Uterus (tissue), 4 donors: ENCODE measurements at places on chromosomes 3 and 15. TPM values are rescaled to one million over a fixed set of nuclear protein-coding genes. Genes with fewer than 3 reads are reported as not detected.
A peak's percentile ranks its signal among the peaks of the same experiment; 100 is the strongest.

ULK3 gene
- 34.5 TPM for total RNA-seq

TMEM108 gene
- not detected for total RNA-seq

MINAR1 gene
- total RNA-seq, result 0.43 TPM

CD276 gene
- total RNA-seq, result 36.3 TPM

GRCh38 chr15:38320866-38321265 is 68.2 kb downstream of the SPRED1 start:
- DNase-seq, result no peak

DNA sequence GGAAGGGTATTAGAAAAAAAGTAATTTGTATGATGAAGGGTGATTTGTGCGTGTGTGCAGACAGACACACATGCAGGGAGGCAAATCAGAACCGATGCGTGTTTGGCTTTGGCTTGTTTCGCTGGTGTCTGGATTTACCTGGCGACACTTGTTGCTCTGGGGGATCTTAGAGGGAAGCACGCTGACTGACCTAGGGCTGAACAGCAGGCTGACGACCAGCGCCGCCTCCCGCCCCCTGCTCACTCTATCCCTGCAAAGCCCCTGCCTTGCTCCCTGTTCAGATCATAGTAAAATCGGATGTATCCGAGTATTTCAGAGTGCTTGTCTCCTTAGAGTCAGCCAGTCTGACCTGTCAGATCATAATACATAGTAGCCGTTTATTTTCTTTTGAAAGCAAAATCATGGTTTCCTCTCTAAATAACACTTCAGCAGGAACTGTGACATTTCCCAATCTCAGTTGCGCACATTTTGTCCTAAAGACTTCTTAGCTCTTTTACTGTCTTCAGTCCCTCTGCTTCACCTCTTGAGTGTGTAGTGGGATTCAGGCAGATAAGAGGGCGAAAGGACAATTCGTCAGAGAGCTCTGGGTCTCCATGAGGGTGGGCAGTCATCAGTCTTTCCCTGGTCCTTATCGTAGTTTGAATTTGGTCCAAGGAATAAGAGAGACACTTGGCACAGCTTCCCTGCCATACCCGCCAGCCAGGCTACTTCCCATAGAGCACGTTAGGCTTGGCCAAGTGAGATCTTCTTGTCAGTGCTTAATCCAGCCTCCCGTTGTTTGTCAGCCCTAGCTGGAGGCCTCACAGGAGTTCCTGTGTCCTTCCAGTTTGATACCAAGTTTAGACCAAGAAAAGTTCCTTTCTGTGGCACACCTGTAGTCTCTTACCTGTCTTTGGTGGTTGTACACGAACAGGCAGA is 97.4 kb downstream of the PGPEP1L start:
- peak; percentile 7 for DNase-seq

GRCh38 chr3:56282341-56282740 is 185.9 kb downstream of the ERC2 start:
- DNase-seq, result no peak
